ENCODE measurements at places on chromosomes 16 and 17.

- DNase-seq = no peak
Observed at GRCh38 chr16:25256695-25257469, 763 bp downstream of the ZKSCAN2 start.

- no peak for DNase-seq
Observed at GRCh38 chr17:48429156-48429555, 858 bp downstream of the SKAP1 start.

- peak; percentile 20 for DNase-seq
Observed at GRCh38 chr16:57235128-57236021, 9.7 kb upstream of the ARL2BP start.

DNA sequence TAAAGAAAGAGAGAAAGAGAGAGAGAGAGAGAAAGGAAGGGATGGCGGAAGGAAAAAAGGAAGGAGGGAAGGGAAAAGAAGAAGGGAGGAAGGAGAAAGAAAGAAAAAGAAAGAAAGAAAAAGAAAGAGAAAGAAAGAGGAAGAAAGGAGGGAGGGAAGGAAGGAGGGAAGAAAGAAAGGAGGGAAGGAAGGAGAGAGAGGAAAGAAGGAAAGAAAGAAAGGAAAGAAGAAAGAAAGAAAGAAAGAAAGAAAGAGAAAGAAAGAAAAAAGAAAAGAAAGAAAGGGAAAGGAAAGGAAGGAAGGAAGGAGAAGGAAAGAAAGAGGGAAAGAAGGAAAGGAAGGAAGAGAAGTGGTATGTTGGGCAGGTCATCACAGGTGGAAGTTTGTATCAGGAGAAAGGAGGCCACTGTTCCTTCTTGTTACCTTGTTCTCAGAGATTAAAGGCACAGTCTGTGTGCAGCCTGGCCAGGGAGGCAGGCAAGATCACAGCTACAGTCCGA, 19.3 kb downstream of the SLC35G3 start:
- DNase-seq = no peak

- no peak for DNase-seq
Observed at GRCh38 chr16:9595393-9595792, 503.9 kb downstream of the HAPSTR1 start.

- no peak for DNase-seq
Observed at GRCh38 chr16:50313596-50314478, 47.5 kb downstream of the ADCY7 start.

DNA sequence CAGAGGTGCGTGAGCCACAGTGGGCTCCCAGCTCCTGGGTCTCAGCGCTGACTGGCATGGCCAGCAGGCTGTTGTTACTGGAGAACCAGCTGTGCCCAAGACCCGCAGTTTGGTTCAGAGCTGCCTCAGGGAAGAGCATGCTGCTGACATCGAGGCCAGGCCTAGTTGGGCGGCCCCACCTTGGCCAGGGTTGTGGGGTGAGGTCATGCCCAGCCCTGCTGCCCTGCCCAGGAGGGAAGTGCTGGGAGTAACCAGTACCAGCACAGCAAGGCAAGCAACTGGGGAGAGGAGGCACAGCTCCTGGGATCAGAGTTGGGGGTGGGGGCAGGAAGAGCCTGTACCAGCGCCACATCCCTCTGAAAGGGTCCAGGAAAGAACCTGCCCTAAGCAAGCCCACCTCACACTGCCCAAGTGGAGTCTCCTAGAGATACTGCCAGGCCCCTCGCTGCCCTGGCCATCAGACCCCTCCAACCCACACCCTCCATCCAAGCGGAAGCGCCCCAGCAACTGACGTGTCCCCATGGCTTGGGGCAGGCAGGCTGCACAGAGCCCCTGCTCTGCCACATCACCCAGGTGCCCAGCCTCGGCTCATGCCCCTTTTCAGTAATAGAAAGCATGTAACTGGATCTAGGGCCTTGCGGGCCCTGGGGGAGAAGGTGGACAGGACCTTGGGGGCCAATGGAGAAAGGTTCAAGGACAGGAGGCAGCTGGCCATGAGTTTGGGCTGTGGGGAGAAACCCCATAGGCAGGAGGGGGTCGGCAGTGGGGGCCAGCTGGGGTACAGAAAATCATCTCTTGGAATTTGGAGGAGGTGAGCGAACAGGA, 990 bp downstream of the DOK4 start:
- DNase-seq = no peak

DNA sequence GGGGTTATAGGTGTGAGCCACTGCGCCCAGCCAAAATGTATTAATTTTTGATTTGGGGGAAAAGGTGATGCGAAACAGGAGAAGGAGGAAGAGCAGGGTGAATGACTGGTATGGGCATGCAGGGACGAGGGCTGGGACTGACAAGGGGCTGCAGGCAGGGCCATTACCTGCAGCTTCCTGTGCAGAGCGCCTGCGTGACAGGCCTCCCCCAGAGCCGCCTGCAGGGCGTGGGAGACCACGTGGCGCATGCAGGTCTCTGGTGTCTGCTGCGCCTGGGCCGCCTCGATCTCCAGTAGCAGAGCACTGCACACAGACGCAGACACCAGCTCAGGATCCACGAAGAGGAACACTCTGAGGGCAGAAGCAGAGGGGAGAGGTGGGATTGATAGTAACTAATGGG, 32.4 kb downstream of the PIK3R6 start:
- no peak for DNase-seq

GRCh38 chr16:87465306-87465705, 27.5 kb downstream of the ZCCHC14 start:
- no peak for DNase-seq

GRCh38 chr16:47905771-47906170, 250.0 kb downstream of the ABCC12 start:
- no peak for DNase-seq
